ENCODE measurements at places on chromosomes 12 and 14. TPM values are rescaled to one million over a fixed set of nuclear protein-coding genes. Genes with fewer than 3 reads are reported as not detected.

Gene KCNK10
- not detected for total RNA-seq

Gene C12orf54
- not detected for total RNA-seq

Gene SIVA1
- 59.5 TPM for total RNA-seq

Gene LRRK2
- 1.1 TPM for total RNA-seq

Gene STAC3
- 0.43 TPM for total RNA-seq

Gene SOX5
- 22.5 TPM for total RNA-seq

Gene RIMBP2
- not detected for total RNA-seq

Data from placental pericyte (primary cell).